Stimulated activated CD4-positive, alpha-beta T cell treated with anti-CD3 and anti-CD28 coated beads, Interleukin-1b, Interleukin-23, amount 100 ng/mL, for 1 hour (primary cell): ENCODE measurements at places on chromosomes 12 and 14.

GRCh38 chr14:24160499-24160849 lies 591 bp upstream of the IRF9 start:
- DNase-seq = no peak

GRCh38 chr12:31669020-31669419 lies 9.5 kb downstream of the ETFBKMT start:
- DNase-seq = no peak

- no peak for DNase-seq
Measured at GRCh38 chr12:103728323-103728722, 112.7 kb downstream of the NT5DC3 start.

- no peak for DNase-seq
Measured at GRCh38 chr14:98369344-98369743, 902.7 kb downstream of the BCL11B start.

GRCh38 chr12:76784600-76785051 lies 20.7 kb downstream of the ZDHHC17 start:
- no peak for DNase-seq

DNA sequence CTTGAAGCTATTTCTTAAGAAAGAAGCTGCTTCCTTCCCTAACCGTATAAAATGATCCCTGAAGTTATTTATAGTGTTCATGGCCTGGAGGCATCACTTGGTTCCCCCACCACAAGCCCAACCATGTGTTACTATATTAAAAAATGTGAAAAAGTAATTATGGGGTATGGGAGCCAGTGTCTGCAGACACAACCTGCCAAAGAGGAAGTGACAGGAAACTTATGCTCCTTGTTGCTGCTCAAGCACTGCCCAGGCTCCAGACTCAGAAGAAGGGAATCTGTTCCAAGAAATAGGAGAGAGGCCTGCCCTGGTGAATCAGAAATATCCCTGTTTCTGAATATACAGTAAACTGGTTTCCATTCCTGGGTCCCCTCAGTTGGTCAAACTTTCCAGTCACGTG lies 217.2 kb upstream of the BMP4 start:
- no peak for DNase-seq

- DNase-seq = no peak
Measured at GRCh38 chr12:115870021-115870420, 407.5 kb downstream of the MED13L start.

GRCh38 chr12:1881936-1882335 lies 36.5 kb downstream of the CACNA2D4 start:
- DNase-seq = no peak

DNA sequence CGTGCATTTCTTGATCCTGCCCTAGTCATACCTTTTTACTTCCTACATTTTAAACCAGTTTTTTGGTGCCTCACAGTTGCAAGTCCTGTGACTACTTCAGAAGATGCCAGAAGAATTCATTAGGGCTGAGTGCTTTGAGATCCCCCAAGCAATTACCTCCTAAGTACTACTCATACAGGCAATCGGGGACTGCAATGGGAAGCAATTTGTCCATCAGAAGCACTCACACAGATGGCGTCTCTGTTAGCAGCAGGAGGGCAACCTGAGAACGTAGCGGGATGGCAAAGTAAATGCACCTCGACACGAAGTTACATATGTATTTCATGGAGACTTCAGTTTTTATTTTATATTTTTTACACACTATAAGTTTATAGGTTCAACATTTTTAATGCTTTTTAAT lies 188.3 kb downstream of the CAPZA3 start:
- no peak for DNase-seq

DNA sequence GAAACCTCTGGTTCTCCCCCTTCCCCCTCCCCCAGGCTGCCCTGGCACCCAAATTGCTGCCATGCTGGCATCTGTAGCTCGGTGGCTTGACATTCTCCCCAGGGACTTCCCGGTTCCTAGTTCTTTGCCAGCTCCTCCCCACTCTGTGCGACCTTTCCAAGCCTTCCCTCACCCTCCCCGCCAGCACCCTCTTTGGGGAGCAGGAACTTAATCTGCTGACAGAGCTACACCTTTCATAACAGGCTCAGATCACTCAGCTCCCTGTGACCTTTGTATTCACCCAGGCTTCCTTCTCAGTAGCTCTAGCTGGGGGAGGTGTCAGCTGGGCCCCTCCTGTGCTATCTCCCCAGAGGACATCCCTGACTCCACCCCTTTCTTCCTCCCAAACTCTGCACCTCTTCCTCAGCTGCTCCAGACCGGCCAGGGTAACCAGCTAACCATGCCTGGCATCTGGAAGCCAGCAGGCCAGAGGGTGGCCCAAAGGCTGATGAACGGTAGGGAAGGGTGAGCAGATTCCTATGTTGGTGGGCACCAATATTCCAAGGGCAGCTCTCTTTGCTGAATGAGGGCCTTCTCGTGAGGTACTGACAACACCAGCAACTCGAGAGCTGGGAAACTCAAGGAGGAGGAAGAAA lies 1.8 kb upstream of the COX14 start:
- no peak for DNase-seq

DNA sequence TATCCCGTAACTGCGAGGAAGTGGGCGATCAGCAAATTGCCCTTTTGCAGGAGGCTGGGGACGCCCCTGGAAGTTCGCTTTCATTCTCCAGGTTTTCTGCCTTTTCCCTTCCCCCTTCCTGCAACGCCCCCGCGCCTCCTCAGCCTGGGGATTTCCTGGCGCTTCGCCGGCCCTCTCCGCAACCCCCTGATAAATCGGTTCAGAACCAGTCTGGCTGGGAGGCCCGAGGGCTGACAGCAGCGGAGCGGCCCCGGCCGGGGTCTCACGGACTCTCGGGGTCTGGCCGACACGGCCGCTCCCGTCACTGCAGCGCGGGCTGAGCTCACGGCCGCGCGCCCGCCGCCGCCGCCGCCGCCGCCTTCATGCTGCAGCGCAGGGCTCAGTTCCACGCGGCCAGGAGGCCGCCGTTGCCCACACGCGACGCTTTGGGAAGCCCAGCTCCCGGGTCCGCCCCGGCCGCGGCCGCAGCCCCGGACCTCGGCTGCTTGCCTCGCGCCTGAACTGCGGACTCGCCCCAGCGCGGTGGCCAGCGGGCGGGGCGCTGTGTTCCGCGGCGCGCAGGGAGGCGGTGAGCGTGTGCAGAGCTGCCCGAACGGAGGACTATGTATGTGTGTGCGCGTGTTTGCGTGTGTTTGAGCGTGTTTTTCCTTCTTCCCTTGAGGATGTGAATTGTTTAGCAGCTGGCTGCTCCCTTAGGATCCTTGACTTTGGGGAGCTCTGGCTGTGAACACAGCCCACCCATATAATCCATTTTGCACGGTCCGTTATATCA lies at the start of gene LRFN5:
LRFN5 (plus strand) TSS at position 345 of the 772 bp plus-strand sequence.
- no peak for DNase-seq

- no peak for DNase-seq
Measured at GRCh38 chr12:29102741-29103140, 46.3 kb upstream of the FAR2 start.

DNA sequence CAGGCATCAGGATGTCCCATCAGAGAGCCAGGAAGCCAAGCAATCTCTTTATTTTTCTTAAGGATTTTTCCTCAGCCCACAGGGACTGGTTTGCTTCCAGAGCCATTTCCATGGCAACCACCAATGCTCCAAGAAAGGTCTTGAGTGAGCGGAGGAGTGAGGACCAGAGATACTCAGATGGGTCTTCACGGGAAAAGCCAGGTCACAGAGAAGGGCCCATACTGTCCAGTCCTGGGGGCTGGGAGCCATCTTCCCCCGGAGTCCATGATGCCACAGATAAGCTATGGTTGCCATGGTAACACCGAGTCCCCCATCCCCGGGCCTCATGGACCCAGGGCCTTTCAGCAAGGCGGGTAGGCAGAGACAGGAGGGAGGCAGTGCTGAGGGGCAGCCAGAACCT lies 28.6 kb downstream of the CMKLR1 start:
- DNase-seq = no peak

DNA sequence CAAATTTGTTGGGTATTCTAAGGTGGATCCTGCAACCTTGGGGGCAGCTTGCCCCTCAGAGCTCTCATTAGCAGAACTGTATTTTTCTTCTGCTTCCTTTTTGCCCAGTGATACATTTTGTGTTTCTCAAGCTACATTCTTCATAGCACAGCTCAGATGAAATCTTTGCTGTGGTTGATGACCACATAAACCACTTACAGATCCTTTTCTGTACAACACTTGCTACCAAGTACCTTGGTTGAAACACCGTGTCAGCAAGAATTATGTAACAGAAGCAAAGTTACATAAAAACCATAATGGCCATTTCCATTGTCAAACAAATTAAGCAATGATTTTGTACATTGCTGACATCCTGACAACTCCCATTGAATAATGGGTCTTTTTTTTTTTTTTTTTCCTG lies 9.7 kb upstream of the PLBD1 start:
- no peak for DNase-seq

DNA sequence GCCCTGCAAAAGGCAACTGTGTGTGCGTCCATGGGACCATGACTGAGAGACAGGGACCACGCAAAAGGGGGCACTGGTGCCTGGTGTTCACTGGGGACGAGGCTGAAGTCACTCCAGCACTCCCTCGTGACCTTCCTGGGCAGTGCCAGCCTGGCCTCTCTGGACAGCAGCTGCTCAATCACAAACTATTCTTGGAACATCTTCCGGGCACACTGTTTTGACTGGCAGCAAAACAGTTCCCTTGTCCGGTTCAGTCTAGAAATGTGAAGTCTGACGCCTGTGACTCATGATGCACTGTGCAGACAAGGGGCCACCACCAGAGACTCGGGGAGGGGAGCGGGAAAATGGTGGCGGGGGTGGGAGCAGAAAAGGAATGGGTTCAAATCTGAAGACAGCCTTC lies 20.8 kb downstream of the SNRNP35 start:
- DNase-seq = no peak
